ENCODE measurements at places on chromosomes 13 and 19. TPM values are rescaled to one million over a fixed set of nuclear protein-coding genes. Genes with fewer than 3 reads are reported as not detected.

The ZFP82 gene
- 7.8 TPM for total RNA-seq

The SLITRK5 gene
- total RNA-seq: under 0.01 TPM

The IGFL2 gene
- not detected for total RNA-seq

The ZNF554 gene
- 6.6 TPM for total RNA-seq

The CDX2 gene
- total RNA-seq: not detected

The EFNB2 gene
- total RNA-seq: 109 TPM

The NRTN gene
- total RNA-seq: 0.68 TPM

The PLIN5 gene
- total RNA-seq: not detected
